Memory B cell (primary cell): ENCODE measurements at places on chromosomes 12 and 14.
A peak's percentile ranks its signal among the peaks of the same experiment; 100 is the strongest.

GRCh38 chr12:59194794-59195193 lies 274.5 kb upstream of the LRIG3 start:
- no peaks in the 10 kb centered on the region for H3K4me1 ChIP-seq
- H3K4me3 ChIP-seq, result no peak overlapping the region

DNA sequence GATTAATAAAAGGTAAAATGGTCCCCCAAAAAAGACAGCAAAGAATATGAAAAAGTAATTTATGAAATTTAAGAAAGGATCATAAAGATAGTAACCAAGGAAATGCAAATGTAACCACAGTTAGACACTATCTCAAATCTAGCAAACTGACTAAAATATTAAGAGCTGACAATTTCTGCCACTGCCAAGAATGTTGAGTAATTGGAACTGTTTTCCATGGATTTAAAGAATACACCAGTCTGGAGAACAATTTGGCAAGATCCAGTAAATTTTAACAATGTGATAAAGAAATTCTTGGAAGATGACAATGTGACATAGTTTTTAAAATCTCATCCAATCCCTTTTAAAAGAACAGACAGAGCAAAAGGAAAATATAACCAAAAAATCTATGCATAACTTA lies 798.0 kb upstream of the MGAT4C start:
- H3K36me3 ChIP-seq, result no peaks in the 10 kb centered on the region
- H3K27ac ChIP-seq, result no peak overlapping the region
- H3K4me1 ChIP-seq, result no peaks in the 10 kb centered on the region
- H3K27me3 ChIP-seq, result no peaks in the 10 kb centered on the region
- H3K4me3 ChIP-seq, result no peak overlapping the region

DNA sequence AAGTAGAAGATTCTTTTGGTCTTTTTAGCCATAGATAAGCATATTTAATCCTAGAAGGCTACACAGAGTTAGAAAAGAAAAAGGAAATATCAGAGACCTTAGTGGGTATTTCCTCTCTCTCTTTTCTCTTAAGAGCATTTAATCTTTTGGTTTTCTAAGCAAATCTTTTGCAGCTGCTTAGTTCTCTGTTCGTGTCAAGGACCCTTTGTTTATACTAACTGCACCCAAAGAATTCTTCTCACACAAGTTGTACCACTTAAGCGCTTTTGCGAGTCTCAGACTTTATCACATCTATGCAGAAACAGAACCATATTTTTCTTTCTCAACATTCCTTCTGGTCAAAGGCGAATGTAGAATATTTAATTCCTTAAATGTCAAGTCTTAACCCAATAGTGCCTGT lies 17.9 kb upstream of the NID2 start:
- H3K4me3 ChIP-seq, result no peak overlapping the region
- no peaks in the 10 kb centered on the region for H3K4me1 ChIP-seq
- H3K27ac ChIP-seq, result no peak overlapping the region

- H3K4me1 ChIP-seq, result peaks cover 18% of the 10 kb centered on the region
- H3K27me3 ChIP-seq, result no peaks in the 10 kb centered on the region
- no peak for DNase-seq
These were observed 55.9 kb upstream of the SRSF5 start for GRCh38 chr14:69711065-69711464.

GRCh38 chr14:22039938-22040780 lies 366.5 kb upstream of the OR4E1 start:
- no peak overlapping the region for H3K4me3 ChIP-seq
- DNase-seq, result no peak
- H3K36me3 ChIP-seq, result no peaks in the 10 kb centered on the region

DNA sequence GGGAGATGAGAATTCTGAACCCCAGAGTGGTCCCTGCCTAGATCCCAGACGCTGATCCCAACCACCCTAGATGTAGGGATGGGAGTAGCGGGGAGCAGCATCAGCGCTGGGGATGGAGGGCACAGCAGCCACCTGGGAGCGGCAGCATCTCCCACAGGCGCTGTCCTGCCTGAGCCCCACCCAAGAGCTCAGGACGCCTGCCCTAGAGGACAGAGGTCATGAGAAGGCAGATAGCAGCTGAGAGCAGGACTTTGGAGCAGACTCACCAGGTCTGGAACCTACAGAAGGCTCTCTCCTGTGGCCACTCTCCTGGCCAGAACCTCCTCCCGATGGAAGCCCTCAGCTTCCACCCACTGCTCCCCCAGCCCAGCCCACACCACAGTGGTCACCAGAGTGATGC lies 7.2 kb downstream of the CCDC85C start:
- H3K4me1 ChIP-seq, result peaks cover 9% of the 10 kb centered on the region
- H3K4me3 ChIP-seq, result no peak overlapping the region
- H3K27me3 ChIP-seq, result peaks cover 2% of the 10 kb centered on the region
- peaks cover 2% of the 10 kb centered on the region for H3K36me3 ChIP-seq
- DNase-seq, result no peak
- no peak overlapping the region for H3K27ac ChIP-seq

DNA sequence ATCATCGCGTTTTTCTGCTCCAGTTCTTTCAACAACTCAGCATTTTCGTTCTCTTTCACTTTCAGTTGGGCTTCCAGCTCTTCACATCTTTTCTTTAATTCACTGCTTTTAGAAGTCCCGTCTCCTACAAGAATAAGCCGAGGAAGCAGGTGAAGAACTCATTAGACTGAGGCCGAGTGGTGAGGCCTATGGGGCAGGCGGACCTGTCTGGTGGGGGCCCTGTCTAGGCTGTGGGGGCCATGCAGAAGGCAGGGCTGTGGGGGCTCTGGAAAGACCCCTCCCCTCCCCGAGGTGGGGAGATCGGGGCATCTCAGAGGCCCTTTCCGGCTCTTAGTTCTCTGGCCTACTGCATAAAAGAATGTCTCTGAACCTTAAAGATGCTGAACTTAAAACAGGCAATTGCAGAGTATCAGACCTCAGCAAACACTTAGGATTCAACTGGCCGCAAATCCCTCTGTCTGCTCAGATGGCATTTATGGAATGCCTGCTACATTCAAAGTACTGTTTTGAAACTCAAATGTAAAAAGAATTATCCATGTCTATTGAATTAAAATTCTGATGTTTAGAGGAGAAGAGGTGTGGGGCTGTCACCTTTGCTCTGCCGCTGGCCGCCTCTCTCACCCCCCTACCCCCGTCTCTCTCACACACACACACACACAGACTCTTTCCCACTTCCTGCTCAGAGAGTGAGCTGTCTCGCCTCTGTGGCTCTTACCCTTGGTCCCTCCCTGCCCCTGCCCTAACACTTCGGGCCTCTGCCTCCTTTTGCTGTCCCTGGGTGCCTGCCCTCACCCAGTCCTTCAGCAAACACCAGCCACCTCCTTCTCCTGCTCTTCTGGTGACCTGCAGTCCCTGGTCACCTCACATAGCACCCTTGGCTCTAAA lies 34.7 kb downstream of the CCDC92 start:
- H3K4me3 ChIP-seq, result peak overlapping the region; percentile 3
- no peaks in the 10 kb centered on the region for H3K27me3 ChIP-seq
- H3K36me3 ChIP-seq, result peaks cover 36% of the 10 kb centered on the region
- H3K4me1 ChIP-seq, result peaks cover 14% of the 10 kb centered on the region

GRCh38 chr12:95980437-95980836 lies 15.7 kb downstream of the HAL start:
- H3K4me3 ChIP-seq, result no peak overlapping the region
- H3K36me3 ChIP-seq, result no peaks in the 10 kb centered on the region
- DNase-seq, result no peak
- no peaks in the 10 kb centered on the region for H3K4me1 ChIP-seq
- H3K27me3 ChIP-seq, result no peaks in the 10 kb centered on the region

- H3K4me3 ChIP-seq, result no peak overlapping the region
- H3K4me1 ChIP-seq, result no peaks in the 10 kb centered on the region
- no peaks in the 10 kb centered on the region for H3K36me3 ChIP-seq
- H3K27me3 ChIP-seq, result no peaks in the 10 kb centered on the region
- H3K27ac ChIP-seq, result no peak overlapping the region
These were observed 331.8 kb downstream of the TMEM132D start for GRCh38 chr12:129571901-129572494.

DNA sequence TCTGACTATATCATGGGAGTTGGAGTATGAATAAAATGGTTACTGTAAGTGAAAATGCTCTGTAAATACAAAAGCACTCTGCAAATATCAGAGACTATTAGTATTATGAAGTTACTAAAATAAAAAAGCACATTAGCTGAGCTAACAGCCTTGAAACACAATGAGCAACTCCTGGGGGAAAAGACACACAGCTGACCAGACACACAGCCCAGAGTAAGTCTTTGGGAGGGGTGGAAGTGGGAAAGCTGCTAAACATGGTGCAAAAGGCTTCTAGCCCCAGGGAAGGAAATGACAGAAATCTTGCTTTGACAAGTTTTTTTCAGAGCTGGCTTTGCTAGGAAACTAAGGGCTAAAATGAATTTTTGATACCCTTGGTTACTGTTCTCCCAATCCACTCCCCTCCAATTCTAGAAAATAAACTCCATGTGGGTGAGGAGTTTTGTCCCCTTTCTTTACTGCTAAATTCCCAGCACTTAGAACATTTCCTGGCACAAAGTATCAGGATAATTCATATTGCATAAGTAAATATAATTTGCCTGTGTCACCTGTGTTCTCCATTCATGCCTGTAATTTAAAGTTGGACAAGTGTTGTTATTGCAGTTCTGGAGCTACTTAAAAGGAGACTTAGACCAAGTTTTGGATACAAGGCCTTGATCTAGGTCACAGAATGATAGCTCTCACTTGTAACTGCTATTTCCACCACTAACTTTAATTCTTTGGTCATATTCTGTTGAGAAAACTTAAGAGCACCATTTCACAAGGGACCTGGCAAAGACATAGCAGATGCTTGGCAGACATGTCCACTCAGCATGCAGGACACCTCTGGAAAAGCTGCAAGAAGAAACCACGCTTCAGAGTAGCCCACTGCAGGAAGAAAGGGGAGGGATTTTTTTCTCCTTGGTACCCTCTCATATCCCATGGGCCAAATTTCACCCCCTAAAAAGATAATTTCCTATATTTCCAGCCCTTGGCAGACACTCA lies 19.0 kb upstream of the RAB3IP start:
- H3K4me1 ChIP-seq, result no peaks in the 10 kb centered on the region
- H3K36me3 ChIP-seq, result no peaks in the 10 kb centered on the region
- H3K27me3 ChIP-seq, result peaks cover 1% of the 10 kb centered on the region
- H3K4me3 ChIP-seq, result no peak overlapping the region

- DNase-seq, result no peak
- H3K4me1 ChIP-seq, result no peaks in the 10 kb centered on the region
- H3K4me3 ChIP-seq, result no peak overlapping the region
These were observed 244.6 kb upstream of the SFSWAP start for GRCh38 chr12:131466306-131466705.

DNA sequence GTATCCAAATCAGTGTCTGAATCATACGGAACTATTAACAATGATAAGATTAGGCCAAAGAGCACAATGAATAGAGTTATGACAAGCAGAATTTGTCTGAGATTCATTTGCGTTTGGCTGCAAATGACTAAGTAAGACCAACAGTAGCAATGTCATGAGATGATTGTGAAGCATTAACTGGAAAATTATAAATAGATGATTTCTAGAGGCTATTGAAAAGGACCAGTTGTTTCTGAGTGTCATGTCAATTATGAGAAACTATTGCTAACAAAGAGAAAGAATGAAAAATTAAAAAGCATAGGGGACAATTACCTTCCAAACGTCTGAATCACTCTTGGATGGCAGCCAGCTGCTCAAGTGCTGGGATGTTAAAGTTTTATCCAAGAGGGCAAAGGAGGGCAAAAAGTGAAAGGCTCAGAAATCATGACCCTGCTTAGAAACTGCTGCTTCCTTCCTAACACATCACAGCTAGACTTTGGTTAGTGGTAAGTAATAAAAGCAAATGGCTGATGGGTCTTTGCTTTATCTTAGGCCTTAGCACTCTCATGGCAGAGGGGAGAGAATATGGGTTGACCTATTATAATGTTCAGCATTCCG lies 89.0 kb downstream of the AKAP6 start:
- peaks cover 2% of the 10 kb centered on the region for H3K36me3 ChIP-seq
- no peaks in the 10 kb centered on the region for H3K4me1 ChIP-seq
- DNase-seq, result no peak
- H3K27me3 ChIP-seq, result no peaks in the 10 kb centered on the region

DNA sequence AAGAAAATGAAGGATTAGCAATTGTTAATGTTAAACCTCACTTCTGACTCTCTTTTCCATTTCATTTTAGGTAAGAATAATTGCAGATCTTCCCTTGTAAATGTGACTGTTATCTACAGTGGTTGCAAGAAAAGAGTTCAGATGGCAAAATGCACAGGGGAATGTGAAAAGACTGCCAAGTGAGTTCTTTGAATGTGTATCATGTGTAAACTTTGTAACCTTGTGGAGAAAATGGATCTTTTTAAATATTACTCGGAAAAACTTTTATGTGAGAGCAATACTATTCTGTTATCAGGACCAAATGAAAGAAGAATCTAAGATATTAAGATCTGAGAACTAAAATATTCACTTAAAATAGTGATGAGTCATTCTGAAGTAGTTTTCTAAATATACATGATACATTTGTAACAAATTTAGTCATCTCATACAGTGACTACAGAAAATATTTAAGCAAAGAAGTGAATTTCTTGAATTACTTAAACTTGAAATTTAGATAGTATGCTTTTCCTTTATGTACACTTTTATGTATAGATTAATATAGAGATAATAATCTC lies 122.5 kb upstream of the CNTN1 start:
- peaks cover 2% of the 10 kb centered on the region for H3K27me3 ChIP-seq
- H3K4me1 ChIP-seq, result no peaks in the 10 kb centered on the region
- no peaks in the 10 kb centered on the region for H3K36me3 ChIP-seq
- H3K27ac ChIP-seq, result no peak overlapping the region
